Activated T-cell treated with anti-CD3 and anti-CD28 coated beads, Interleukin-2, amount 50 U/mL, for 48 hours (primary cell): ENCODE measurements at places on chromosomes 3 and 15.

DNA sequence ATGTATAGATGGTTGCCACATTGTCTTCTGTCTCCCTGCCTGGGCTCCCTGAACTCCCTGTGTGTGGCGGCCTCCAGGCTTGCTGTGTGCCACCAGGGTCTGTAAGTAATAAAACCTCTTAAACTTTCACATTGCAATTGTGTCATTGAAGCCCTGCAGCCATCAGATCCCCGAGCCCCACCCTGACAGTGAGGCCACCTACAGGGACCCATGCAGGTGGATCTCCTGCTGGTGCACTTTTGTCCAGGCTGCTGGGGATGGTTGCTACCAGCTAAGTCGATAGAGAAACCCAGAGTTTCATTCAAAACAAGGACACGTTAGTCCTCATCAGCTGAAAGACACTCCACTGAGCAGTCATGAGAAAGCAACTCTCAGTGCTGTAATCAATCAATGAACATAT is 133.6 kb upstream of the PRICKLE2 start:
- DNase-seq = no peak

GRCh38 chr3:98343647-98344507 is 9.8 kb upstream of the OR5K4 start:
- peak; percentile 27 for DNase-seq

GRCh38 chr3:179716811-179717210 is 64.0 kb downstream of the USP13 start:
- DNase-seq = no peak

DNA sequence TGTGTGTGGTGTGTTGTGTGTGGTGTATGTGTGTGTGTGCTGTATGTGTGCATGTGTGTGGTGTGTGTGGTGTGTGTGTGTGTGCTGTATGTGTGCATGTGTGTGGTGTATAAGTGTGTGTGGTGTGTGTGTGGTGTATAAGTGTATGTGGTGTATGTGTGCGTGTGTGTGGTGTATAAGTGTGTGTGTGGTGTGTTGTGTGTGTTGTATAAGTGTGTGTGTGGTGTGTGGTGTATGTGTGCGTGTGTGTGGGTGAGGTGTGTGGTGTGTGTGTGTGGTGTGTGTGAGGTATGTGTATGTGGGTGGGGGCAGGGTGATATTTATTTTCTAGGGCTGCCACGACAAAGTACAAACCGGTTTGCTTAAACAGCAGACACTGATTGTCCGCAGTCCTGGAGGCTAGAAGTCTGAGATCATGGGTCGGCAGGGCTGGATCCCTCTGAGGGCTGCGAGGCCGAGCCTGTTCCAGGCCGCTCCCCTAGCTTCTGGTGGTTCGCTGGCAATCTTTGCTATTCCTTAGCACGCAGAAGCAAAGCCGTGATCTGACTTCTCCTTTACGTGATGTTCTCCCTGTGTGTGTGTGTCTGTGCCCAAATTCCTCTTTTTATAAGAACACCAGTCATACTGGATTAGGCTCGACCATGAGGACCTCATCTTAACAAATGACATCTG is 160.2 kb downstream of the XXYLT1 start:
- no peak for DNase-seq

GRCh38 chr3:184647405-184647936 is 64.4 kb downstream of the MAGEF1 start:
- DNase-seq = no peak

DNA sequence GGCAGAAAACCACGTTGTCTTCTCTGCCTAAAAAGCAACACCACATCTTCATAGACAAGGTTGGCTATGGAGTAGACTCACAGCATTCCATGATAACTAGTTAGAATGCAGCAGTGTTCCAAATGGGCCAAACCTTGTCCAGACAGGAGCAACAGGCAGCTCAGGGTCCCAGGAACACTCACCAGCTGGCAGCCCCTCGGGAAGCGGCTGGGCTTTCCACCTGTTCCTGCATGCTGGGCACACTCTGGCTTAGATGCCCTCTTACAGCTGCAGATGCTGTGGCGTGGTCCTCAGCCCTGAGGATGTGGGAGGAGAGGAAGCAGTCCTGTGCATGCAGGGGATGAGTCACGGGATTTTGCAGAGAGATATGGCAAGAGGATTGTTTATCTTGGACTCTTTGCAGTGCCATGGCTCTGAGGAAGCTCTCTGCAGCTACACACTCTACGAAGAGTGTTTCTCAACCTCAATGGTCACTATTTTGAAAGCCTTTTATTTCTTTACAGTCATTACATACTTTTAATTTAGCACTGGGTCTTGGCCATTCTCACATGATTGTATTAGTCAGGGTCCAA is 11.3 kb downstream of the NRROS start:
- DNase-seq = no peak

DNA sequence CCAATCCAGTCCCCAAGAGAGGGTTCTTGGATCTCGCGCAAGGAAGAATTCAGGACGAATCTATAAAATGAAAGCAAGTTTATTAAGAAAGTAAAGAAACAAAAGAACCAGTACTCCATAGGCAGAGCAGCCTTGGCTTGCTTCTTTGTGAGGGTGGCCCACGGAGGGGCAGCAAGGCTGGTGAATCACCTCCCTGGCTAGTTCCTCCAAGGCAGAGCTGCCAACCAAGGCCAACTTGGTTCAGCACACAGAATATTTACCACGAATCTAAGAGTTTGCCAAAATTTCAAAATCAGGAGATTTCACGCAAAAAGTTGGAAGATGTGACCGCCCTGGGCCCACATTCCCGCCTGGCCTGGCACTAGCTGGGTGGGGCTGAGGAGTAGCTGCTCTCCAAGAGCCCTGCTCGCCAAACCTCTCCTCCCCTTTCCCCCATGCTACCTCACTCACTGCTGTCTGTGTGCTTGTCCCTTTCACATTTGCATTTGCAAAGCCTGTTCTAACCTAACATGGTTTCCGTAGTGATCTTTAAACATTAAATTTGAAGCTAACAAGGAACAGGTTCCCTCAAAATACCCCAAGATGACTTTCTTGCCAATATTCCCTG is 26.2 kb upstream of the DCUN1D1 start:
- no peak for DNase-seq

GRCh38 chr3:28637742-28638141 is 289.1 kb upstream of the AZI2 start:
- no peak for DNase-seq

DNA sequence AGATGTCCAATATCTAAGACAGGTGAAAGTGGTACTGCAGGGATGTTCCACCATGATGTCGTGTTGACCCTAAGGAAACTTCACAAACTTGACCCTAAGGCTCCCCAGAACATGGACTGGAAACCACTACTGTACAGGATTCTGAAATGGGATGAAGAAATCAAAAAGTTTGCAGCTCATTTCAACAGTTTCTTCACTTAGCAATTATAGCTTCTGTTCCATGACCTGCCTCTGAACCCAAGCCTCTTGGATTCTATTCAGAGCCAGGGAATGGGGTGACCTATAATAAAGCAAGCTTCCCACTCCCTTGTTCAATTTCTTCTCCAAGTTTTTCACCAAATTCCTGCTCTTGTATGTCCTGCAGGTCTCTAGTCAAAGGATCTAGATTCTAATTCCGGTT is 40.7 kb downstream of the DUT start:
- no peak for DNase-seq

DNA sequence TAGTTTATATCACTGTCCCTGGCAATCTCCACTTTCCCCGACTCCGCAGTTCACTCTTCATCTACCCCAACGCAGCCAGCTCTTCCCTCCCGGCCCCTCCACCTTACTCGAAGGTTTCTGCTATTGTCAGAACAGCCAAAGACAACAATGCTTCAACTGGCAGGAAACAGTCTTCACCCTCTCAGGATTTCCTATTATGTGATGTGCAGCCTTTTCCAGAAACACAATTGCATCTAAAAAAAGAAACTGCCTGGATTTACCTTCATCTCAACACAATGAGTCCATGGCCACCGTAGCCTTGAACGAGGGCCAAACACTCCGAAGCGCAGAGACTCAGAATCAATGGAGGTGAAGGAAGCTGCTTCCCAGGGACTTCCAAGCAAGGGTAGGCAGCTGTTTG is 182.1 kb upstream of the TSC22D2 start:
- DNase-seq = no peak

- DNase-seq = no peak
Measured at GRCh38 chr3:71393093-71393492, 190.4 kb downstream of the FOXP1 start.

GRCh38 chr3:3771094-3771493 is 28.1 kb upstream of the LRRN1 start:
- DNase-seq = no peak

DNA sequence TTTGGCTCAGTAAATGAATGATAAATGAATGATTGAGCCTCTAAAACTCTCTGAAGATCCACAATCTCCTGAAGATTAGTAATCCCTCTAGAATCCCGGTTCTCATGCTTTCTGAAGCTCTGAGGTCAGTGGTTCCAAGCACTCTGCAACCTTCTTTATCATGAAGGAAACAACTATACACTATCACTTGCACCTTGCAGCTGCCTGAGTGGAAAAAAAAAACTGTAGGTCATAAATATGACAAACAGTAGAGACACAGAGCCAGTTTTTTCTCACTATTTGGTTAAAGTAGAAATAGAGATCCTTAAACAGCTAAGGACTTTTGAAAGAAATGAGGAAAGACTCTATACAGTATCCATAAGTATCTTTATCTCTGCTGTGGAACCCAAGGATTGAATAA is 122.0 kb upstream of the CRBN start:
- no peak for DNase-seq
